ENCODE measurements at places on chromosomes 2 and 18.

- DNase-seq = peak; percentile 88
Observed at GRCh38 chr2:219402665-219403515, 15.2 kb upstream of the DNPEP start.

GRCh38 chr2:98816281-98816680, 85.3 kb upstream of the MGAT4A start:
- no peak for DNase-seq

DNA sequence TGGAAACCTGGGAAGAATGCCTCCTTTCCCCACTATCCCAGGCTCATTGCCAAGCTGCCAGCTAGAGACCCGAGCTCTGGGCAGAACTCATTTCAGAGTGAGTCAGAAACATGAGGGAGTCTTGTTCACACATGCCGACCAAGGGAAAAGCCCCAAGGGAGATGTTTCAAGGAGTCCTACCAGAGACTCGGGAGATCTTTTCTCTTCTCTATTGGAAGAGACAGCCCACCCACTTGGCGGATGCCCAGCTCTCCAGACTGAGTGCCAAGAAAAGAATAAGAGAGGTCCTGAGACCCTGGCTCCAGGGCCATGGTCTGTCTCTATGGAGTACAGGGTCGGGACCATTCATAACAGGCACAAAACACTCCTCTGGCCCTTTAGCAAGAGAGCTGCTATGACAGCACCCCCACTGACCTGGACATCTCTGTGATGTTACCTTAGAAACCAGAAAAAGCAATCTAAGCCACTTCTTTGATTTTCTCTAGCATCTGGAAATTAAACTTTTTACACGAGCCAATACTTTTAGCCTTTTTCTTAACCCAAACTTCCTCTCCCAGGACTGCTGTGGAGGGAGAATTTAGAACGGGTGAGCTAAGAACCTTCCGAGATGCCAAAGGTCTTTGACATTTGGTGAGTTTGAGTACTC, 18.5 kb upstream of the IGFBP5 start:
- peak; percentile 99 for DNase-seq

GRCh38 chr2:105954891-105955290, 210.2 kb downstream of the NCK2 start:
- DNase-seq = no peak

DNA sequence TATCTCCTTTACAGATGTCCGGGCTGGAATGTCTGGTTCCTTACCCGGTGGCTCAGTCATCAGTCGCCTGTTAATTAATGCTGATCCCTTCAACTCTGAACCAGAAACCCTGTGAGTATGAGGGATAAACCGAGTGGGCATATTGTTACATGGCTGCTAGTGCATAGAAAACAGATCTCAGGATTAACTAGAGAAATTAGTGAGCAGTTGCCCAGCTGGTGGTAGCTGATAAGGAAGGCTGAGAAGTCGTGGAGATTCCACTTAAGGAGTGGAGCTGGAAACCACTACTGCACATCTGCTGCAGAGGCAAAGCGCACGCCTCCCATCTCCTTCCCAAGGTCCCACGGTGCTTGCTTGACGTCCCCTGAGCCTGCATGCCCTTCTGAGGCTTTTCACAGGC, 97.7 kb downstream of the DGKD start:
- no peak for DNase-seq

DNA sequence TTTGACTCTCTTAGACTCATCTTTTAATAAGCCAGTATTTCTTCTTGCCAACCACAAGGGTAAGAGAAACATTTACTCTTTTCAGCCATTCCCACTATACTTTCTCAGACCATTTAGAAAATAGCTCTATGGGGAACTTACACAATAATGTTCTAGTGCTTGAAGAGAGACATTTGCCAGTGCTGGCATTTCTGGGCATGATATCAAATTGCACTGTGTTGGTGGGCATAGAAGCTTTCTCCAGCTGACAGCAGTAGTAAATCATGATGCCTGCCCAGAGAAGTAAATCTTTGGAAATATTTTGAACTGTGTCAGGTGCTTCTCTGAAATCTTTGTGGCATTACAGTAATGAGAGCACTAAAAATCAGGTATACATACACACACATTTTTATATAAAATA, 346.6 kb downstream of the CBLN2 start:
- no peak for DNase-seq

GRCh38 chr2:151085181-151085611, 176.5 kb downstream of the RBM43 start:
- peak; percentile 41 for DNase-seq

- no peak for DNase-seq
Observed at GRCh38 chr2:166960702-166961270, 72.5 kb downstream of the XIRP2 start.

DNA sequence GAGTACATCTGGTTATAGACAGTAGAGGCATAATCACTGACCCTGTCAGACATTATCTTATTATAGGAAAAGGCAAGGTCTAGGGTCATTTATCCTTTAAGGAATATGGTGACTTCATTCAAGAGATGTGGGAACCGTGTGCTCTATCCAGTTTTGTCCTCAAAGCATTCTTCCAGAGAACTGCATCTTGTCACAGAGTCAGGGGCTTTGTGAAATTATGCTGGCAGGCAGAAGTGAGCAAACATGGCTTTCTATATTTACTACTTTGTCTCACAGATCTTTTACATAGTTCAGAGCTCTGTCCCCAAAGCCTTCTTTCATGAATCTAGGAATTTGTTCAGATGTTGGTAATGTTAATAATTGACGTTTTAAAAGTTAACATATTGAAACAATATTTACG, 177.4 kb downstream of the ASXL3 start:
- no peak for DNase-seq

- peak; percentile 36 for DNase-seq
Observed at GRCh38 chr2:135664623-135665068, 77.0 kb upstream of the UBXN4 start.

Data from fibroblast of skin of right quadriceps (primary cell).